PC-9 (cell line): ENCODE measurements at places on chromosomes 4 and X.
A peak's percentile ranks its signal among the peaks of the same experiment; 100 is the strongest.

DNA sequence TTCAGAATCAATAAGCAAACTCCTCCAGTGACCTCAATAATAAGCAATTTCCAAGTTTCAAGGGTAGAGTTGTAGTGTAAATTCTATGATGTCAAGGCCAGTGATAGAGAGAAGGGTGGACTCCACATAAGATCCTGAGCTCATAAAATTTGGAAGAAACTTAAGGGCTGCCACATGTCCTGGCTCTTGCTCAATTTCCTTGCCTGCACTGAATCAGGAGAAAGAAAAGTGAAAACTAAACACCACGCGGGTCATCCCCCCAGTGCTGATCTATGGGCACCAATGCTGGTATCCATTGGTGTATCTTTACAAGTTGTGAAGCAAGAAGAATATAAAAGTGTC is 392.0 kb upstream of the INTU start:
- no peak for DNase-seq

DNA sequence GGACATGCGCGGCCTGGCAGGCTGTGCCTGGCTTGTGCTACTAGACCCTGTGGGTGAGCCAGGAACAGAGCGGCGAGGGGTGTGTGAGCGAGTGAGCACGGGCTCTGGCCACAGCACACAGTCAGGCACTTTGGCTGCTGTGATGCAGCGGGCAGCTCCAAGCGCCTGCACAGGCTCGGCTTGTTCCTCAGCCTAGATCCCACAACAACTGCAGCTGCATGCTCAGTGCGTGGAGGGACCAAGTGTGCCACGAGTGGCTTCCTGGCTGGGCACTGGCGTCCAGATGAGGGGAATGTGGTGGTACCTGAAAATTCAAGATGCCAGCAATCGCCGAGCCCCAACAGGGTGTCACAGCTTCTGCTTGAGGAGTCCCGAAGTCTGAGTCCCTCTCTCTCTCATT is 1056.6 kb downstream of the RAPGEF2 start:
- no peak for DNase-seq

DNA sequence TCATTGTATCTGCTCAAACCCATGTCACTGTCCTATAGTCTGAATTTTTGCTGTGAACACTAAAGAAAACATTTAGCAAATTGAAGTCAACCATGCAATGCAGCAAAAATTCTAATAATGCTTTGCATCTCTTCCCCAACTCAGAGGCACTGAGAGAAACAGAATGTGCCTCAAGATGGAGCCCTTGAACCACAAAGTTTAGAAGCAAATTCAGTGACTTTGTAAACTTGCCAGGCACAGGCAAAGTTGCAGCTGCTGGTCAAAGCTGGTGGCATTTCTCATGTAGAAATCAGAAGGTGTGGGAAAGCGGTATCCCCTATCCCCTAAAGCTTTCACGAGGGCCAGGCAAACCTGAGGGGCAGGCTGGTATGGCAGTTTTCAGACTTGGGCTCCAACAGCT is 121.7 kb upstream of the DIPK2B start:
- DNase-seq: peak; percentile 52

DNA sequence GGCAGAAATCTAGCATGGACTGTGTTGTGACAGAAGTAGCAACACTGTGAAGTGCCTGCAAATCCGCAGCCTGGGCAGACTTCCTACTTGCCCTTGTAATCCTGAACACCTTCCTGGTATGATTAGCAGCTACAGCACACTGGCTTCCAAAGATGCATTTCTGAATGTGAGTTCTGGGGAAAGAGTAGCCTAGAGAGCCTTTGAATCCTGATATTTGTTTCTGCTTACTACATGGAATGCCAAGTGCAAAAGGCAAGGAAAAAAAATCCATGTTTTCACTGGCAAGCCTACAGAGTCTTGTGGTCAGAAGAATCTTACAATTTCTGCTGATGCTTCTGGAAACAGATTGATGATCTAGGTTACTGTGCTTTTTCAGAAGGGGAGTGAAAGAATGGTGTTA is 223.7 kb downstream of the COL25A1 start:
- DNase-seq: no peak

DNA sequence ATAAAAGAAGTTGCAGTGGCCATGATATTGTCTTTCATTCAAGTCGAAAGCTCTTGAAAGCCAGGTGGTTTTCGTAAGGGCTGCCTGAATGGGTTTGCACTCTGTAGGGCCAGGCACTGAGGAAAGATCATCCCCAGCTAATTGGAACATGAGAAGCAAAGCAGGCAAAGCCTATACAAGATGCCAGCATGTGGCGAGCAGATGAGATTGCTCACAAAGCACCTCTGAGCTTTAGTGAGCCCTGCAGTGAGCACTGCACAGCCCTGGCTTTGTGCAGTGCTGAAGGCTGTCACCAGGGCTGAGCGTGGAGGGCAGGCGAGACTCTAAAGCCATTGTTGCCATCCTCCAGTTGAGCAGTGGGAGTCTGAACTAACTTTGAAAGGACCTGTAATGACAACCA is 53.8 kb downstream of the HADH start:
- no peak for DNase-seq

- no peak for DNase-seq
Measured at GRCh38 chr4:54484383-54484782, 173.4 kb upstream of the KIT start.

- peak; percentile 15 for DNase-seq
Measured at GRCh38 chr4:151045907-151046306, 30.8 kb upstream of the LRBA start.

DNA sequence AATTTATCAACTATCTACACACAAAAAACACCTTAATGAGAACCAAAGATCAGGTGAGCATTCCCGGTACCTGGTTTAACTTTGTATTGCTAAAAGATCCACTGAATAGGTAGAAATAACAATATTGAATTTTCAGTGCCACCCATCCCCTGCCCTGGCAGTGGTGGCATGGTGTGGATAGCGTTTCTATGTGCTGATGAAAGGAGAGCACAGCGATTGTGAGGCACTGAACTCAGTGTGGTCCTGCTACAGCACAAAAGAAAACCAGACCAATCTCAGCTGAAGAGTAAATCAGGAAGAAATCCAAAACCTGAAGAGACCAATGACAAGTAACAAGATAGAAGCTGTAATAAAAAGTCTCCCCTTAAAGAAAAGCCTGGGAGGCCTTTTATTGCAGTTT is 984.6 kb upstream of the AGA start:
- DNase-seq: no peak

- no peak for DNase-seq
Measured at GRCh38 chrX:7891928-7892327, 35.3 kb downstream of the PNPLA4 start.

GRCh38 chrX:119455264-119455663 is 13.0 kb upstream of the SLC25A5 start:
- DNase-seq: no peak

- DNase-seq: no peak
Measured at GRCh38 chrX:40855932-40856515, 120.7 kb upstream of the MED14 start.

DNA sequence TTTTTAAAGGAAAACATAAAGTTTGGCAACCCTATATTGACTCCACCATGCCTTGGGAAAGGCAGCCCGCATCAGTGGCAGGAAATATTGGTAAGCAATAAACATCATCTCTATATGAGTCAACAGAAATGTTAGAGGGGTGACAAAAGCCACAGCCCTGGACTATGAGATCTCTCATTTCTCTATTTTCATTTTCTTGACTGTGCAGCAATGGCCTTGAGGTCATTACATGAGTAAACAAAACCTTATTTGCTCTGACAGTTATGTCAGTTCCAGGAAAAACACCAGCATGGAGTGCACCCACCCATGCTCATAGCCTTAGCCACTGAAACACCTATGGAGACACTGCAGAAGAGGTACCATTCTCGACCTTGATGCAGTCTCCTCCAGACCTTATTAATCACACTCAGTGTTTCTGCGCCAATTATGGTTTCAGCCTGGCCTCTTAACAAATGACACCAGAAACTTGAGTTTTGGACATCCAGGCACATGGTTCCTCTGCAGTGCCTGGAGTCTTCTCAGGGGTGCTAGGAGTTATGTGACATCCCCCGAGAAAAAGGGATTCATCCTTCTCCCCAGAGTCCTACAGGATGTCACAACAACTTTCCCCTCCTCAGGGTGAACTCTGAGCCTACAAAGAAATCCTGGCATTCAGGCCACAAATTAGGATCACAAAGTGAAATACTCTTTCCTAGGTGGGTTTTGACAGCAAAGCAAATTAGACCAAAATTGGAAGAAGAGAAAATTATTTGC is 16.0 kb upstream of the HPGD start:
- DNase-seq: no peak

DNA sequence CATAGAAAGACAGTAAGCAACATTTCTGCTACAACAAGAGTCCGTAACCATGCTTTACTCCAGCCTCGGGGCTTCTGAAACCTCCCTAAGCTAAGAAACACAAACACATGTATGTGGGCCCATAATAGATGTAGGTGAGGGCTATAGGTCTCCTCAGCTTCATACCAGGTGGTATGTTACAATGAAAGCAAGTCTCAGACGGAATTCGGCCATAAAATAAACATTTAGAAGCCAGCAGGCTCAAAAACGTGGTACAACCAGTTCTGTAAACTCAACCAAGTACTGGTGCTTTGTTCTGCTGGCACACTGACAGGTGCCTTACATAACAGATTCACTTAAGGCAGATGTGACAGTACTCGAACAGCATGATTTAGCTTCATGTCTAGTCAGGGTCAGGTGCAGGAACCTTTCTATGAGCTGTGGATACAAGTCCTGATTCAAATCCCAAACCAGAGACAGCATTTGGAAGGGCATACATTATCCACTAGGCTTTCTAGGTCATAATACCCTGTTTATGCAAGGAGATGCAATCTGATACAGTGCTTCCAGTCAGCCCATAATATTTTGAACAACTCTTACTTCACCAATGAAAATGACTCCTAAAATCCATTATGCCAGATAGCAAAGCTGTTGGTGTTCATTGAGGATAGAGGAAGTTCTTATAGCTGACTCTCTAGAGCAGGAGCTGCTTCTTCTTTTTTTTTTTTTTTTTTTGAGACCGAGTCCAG is 113.8 kb upstream of the ENPP6 start:
- peak; percentile 66 for DNase-seq

- DNase-seq: no peak
Measured at GRCh38 chr4:10031668-10032590, 10.6 kb upstream of the SLC2A9 start.

- DNase-seq: no peak
Measured at GRCh38 chr4:40212674-40213527, 16.1 kb downstream of the RHOH start.

DNA sequence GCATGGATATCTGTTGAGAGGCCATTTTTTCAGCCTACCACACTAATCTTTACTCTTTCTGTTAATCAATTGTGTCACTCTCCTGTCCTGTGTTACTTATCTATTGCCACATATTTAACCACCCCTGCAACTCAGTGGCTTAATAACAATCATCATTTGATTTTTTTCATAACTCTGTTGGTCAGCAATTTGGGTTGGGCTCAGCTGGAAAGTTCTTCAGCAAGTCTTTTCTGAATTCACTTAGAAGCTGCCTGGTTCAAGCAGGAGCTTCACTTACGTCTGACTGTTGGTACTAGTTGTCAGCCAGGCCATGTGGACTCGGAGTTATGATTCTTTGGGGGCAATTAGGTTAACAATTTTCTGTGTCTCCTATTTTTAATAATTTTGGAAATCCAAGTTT is 50.1 kb downstream of the CPE start:
- DNase-seq: no peak

DNA sequence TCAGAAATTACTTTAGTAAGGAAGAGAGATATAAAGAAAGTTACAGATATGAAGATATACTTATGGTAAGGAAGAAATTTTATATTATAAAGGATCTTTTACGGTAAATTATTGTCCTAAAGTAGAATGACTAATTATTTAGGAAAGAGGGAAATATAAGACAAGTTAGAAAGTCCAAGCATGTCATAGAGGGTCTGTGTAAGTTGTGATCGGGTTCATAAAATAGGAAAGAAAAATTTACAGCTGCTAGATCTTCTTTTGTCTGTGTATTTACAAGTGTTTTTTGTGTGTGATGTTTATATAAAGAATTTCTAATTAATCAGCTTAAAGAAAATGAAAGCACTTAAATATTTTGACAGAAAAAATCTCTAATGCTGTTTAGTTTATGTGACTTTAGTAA is 1054.9 kb upstream of the DIAPH2 start:
- no peak for DNase-seq

GRCh38 chr4:138639018-138639741 is 376.4 kb upstream of the NOCT start:
- no peak for DNase-seq

DNA sequence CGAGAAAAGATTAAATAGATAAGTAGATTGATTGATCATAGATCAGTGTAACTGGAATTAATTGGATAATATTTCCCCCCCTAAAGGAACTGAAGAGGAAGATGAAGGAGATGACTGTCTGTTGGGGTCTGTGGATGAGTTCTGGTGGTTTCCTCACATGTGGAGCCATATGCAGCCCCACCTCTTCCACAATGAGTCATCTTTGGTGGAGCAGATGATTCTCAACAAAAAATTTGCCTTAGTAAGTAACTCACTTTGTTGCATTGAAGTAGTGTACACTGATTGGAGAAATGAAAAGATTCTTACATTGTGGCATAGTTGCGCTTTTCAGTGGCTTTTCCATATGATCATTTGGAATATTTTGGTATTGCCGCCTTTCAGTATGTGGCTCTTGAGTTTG is 80.4 kb downstream of the NDST3 start:
- no peak for DNase-seq

DNA sequence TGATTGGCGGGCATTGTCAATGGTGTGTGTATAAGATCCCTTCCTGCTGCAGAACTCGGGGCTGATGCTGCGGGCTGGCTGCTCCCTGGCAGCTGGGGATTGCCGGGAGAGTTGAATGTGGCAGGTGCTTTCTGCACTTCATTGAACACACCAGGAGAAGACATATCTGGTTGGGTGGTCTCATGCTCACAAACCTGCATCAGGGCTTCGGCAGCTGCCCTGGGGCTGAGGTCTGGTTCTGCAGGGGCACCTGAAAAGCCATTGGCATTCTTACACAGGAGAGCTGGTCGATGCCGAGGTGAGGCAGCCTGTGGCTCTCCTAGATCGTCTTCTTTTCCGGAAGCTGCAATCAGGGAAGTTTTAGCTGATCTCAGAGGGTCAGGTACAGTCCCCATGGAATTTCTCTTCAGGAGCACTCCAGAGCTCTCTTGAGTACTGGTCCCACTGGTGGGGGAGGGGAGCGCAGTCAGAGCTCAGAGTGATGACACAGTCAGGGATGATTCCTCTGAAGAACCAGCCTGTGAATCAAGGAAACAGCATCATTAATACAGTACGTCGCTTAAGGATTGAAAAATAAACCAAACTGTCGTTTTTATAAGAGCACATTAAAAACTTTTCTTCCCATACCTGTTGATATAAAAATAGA is 57.8 kb downstream of the GPRIN3 start:
- no peak for DNase-seq

GRCh38 chr4:129429581-129430320 is 333.8 kb downstream of the C4orf33 start:
- no peak for DNase-seq

GRCh38 chr4:48949518-48950219 is 36.4 kb upstream of the CWH43 start:
- no peak for DNase-seq
